ENCODE measurements at places on chromosomes 5 and 9. TPM values are rescaled to one million over a fixed set of nuclear protein-coding genes. Genes with fewer than 3 reads are reported as not detected.

Gene PLPP7
- total RNA-seq = 0.60 TPM

Gene MPDZ
- total RNA-seq = 190 TPM

GRCh38 chr5:116626272-116626723 is 51.7 kb upstream of the SEMA6A start:
- peak; percentile 37 for DNase-seq

DNA sequence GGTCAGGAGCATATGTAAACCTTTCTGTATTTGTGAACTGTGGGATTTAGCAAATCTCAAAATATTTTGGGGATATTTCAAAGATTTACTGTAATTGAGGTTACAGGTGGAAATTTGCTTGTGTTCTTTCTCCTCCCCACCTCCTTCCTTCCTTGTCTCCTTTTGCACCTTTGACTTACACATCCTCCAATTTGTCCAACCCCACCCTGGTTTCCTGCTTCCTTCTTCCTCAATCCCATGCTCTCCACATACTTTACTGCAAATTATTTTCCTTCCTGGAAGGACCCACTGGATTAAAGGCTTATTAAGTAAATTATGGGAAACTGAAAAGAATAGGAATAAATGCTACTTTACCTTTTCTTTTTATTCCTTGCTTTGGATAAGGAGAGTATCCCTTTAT is 74.5 kb upstream of the LRRC70 start:
- no peak for DNase-seq

GRCh38 chr9:137293094-137293481 is 9.0 kb downstream of the NRARP start:
- no peak for DNase-seq

DNA sequence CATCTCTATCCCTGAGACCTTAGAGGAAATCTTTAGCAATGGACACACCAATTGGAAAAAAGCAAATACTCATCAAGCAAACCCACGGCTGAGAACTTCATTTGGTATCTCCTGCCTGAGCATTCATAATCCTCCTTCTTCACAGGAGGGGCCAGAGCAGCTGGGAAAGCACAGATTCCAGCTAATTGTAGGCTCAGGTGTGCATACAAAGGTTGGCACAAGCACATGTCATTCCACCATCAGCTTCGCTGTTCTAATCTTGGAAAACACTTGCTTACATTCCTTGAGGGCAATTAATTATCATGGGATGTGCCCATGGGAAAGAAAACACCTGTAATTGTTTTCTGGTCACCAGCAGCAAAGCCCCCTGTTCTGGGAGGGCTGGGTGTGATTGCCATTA is 376.6 kb downstream of the SPOCK1 start:
- DNase-seq = no peak

DNA sequence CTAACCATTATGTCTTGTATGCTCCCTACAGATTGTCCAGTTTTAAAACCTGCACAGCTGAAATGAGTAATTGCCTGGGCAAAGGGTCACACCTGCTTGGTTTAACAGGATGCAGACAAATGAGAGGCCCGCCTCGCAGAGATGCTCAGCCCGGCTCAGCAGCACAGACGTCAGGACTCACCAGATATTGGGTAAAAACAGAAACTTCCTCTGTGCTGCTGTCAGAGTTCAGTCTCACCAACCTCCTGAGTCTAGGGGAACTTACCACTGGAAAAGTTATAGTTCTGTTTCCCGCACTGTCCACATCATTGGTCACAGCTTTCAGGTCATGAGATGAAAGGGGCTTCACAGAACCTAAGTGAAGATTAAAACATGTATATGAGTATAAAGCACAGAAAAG is 152.5 kb downstream of the ESM1 start:
- DNase-seq = no peak

DNA sequence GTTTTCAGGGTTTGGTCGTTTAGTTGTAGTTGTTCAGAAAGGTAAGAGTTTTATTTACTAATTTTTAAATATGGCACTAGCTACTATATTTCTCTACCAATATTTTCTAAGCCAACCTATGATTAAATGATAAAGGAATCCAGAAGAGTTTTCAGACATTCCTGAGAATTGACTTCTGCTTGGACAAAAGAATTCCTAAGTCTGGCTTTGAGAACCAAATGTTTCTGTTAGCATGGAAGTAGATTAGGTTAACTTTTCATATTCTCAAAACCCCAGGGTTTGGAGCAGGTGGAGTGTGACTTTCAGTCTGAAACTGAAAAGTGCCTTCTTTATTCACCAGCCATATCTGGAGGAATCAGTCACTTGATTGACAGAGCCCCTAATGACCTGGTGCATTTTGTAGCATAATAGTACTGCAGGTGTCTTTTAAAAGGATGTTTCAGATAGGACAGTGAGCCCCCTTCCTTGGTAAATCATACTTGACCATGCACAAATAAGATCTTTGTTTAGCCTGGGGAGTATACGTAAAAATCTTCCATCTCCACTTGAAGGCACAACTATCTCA is 457.0 kb upstream of the ZNF462 start:
- no peak for DNase-seq

DNA sequence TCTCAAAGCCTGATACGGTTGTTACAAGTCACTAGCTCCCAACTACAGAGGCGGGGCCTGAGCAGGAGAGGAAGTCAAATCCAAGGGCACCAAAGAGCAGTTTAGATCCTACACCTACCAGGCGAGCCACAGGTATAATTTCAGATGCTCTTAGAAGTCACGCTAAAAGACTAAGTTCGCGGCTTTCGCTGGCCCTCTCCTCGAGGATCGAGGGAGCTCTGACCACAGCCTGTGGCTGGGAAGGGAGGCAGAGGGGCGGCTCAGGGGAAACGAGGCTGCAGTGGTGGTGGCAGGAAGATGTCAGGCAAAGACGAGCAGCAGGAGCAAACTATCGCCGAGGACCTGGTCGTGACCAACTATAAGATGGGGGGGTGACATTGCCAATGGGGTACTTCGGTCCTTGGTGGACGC is 48.6 kb downstream of the SEMA4D start:
- no peak for DNase-seq

DNA sequence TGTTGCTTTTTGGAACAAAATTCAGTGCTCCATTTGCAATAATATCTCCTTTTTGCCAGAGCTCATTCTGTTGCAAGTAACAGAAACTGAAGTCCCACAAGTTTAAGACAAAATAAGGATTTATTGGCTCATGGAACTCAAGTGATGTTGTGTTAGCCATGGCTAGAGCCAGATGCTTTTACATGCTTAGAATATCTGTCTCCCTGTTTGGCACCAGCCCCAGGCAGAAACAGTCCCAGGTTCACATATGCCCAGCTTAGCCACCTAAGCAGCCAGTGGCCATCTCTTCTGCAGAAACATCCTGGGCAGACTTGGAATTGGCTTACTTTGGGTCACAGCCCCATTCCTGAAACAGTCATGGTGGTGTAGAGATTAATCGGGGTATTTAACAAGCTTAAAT is 540.9 kb upstream of the SGCD start:
- no peak for DNase-seq
